ENCODE measurements at places on chromosomes 2 and 18.

DNA sequence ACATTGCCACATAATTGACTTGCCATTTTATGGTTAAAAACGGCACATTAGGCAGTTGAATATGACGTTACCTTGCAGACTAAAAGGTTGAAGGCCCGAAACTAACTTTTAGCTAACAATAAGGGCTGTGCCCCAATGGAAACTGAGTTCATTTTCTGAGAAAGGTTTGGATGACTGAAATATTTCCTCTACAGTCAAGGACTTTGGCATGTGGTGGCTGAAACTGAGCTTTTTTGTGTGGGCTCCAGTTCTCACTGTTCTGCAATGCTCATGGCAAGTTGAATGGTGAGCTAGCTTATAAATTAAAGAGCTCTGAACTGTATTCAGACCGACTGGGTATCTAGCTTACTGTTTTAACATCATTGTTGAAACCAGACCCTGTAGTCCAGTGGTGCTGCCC lies 23.8 kb upstream of the TXNDC2 start:
- no peak for DNase-seq

- DNase-seq = no peak
Measured at GRCh38 chr2:227366769-227367426, 12.2 kb downstream of the TM4SF20 start.

DNA sequence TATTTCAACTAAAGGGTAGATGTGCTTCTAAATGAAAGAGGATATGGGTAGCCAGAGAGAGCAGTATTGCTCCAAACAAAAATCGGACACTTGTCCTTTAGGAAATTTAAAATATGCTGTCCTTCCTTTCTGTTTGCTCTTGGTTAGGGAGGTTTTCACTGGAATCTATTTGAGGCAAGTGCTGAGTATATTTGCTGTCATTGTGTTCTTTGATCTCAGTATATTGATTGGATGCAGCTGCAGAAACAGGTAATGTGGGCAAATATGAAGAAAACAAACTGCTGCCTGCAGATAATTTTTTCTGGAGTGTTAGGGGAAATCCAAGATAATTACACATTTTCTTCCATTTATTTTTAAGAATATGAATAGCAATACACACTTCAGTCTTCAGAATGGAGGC lies 410.2 kb downstream of the NCKAP5 start:
- no peak for DNase-seq

DNA sequence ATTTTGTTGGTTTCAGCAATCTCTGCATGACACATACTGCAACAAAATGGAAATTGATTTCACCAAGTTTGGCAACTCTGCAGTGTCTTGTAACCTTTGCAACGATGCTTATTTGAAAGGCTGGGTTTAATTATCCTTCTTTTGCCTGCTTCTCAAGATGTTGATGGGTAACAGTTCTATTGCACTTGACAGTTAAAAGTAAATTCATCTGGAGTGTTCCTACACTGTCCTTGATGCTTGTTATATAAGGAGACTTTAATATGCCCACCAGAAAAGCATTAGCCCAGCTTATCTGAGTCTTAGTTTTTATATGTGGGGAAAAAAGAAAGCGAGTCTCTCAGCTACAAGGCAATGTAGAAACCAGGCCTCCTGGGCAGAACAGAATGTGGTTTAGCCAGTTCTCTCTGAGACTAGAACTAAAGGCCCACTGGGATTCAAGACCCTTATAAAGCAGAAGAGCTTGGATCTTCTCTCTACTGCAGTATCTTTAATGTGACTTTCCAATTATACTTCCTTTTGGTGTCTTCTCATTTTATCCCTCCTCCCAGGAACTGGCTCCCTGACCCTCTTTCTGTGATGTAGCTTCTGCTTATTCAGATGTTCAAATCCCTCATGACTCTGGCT lies 106.8 kb upstream of the LYPD6 start:
- no peak for DNase-seq

DNA sequence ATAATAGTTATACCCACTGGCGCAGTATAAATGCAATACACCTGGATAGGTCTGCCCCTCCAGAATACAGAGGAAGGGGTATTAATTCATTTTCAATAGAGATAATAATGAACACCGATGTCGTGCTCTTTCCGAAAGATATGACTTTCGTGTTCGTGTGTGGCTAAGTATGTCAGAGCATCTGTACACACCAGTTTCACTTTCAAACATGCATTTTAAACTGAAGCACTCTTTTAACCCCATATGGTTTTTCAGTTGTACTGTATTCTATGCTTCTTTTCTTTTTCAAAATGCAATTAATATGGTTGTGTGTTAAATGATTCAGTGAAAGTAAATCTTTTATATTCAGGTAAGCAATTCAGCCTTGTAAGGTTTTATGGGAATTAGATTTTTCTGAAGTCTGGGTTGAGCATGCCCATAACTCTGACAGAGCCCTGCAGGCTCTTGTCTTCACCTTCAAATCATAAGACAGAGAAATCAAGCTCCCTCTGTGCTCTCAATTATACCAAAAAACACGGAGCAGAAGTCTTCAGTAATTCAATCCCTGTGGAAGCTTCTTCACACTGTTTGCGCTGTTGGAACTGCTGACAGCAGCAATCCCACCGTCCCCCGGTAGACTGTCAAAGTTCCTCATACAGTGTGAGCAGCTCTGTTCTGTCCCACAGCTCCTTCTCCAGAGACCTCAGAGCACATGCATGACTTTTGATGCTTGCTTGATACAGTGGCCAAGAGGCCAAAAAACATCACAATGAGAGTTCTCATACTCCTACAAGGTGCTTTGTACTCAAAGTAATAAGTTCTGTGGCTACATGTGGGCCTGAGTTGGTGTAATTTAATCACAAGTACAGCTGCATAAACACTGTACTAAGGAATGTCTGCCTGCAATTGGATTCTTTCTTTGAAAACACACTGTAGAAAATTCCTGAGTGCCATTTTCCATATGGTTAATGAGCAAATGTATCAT lies 186.8 kb downstream of the ZNF521 start:
- no peak for DNase-seq

DNA sequence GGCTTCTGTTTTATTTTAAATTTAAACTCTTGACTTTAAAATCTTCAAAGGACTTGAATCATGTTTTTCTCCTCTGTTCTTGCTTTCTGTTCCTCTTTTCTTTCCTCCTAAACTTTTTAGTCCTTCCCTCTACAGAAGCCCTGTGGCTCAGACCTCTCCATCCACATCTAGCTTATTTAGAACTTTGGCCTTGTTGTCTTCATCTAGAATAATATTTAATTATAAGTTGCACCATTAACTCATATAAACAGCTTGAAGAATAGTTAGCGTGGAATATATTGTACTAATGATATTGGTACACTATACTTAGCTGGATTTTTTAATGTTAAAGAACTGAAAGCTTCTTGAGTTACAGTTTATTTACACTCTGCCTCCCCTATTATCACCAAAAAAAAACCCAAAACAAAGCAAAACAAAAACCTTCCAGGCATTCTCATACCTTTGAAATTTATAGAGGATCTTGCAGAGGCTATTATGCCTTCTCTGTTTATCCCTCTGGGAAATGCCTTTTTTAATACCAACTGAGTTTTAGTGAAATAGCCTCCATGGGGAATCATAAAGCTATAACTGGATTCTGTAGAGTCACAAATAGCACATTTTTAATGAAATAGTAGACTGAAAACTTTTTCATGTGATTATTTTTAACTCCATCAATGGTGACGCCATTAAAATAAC lies 9.2 kb upstream of the CCDC141 start:
- DNase-seq = no peak

Data from activated CD8-positive, alpha-beta T cell treated with anti-CD3 and anti-CD28 coated beads, Interleukin-2, amount 10 ng/mL, durations not matched to agents 7 days and 5 days (primary cell).